ENCODE measurements at places on chromosomes 7 and 10.

DNA sequence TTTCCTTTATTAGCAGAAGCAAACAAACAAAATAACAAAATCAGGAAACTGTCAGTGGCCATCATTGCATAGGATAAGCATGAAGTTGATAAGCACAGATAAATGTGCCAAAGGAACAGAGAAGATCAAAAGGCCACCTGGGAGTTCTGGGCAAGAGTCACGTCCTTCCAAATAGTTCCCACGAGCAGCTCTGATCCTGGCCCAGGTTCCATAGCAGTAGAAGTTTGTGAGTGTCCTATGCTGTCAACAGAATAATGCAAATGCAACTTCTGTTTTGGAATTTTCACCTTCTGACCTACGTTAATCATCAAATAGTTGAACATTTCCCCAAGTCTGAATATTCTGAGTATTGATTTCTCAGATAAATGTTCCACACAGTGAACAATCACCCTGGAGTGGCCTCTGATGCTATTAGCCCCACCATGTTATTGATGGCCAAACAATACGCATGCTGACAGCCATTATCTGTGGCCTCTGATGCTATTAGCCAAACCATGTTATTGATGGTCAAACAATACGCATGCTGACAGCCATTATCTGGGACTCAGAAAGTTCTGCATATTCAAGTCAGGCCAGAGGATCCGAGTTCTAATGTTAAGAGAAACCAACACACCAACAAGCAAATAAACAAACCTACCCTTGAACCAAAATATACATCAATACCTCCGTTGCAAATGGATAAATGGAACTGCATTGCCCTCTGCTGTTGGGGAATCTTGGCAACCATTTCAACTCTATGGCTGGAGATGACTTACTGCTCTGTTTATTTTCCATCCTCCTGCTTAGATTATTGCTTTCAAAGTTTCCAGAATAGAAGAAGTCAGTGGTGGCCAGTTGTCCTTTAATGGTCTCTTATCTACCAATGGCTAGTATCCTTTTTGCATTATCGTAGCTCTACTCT, 63.3 kb downstream of the MRC1 start:
- no peak for DNase-seq

DNA sequence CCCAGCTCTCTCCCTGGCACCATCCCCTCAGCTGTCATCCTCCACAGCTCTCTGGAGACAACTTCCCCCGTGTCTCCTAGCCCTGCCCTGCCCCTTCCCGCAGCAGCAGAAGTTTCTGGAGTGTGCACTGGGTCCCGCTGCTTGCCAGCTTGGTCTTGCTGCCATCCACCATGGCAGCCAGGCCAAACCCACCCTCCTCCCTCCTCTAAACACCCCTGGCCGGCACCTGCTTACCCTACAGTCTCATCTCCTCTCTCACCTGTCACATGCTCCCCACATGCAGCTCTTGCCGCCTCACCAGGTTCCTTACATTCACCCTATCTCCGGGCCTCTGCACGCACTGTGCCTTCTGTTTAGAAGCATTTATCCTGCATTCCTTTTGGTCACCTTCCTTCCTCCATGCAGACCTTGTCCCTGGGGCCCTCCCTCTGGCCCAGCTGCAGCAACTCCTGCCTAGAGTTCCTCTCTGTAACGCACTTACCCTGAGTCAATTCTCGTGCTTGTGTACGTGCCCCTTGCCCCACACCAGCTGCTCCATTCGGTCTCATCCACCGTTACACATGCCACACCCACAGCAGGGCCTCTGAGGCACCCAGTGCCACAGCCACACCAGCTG, 93.9 kb upstream of the RET start:
- DNase-seq, result no peak

DNA sequence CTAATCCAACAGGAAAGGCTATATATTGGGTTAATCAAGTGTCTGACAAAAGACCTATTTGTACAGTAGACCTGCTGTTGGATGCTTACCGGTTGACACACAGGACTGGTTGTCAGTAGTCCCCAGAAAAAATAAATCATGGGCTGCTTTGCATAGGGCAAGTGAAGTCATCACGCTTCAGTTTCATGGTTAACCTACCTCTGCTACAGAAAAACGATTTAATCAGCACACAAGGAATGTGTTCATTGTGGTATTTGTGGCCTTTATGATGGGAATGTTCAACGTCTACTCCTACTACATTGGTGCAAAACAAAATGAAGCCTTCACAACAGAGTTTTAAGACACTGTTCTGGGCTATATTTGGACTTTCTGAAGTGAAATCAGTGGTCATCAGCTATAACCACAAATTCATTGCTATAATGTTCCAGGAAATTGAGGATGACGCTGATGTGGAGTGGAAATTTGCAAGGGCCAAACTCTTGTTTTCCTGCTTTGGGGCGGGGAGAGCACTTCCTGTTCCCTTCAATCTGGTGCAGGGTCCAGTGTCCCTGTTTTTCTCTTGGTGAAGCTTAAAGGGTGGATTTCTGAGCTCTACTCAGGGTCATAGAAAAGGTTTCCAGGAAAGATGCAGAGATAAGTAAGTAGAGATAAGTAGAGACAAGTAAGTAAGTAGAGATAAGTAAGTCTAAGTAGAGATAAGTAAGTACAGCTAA, 39.3 kb upstream of the GGCT start:
- no peak for DNase-seq

DNA sequence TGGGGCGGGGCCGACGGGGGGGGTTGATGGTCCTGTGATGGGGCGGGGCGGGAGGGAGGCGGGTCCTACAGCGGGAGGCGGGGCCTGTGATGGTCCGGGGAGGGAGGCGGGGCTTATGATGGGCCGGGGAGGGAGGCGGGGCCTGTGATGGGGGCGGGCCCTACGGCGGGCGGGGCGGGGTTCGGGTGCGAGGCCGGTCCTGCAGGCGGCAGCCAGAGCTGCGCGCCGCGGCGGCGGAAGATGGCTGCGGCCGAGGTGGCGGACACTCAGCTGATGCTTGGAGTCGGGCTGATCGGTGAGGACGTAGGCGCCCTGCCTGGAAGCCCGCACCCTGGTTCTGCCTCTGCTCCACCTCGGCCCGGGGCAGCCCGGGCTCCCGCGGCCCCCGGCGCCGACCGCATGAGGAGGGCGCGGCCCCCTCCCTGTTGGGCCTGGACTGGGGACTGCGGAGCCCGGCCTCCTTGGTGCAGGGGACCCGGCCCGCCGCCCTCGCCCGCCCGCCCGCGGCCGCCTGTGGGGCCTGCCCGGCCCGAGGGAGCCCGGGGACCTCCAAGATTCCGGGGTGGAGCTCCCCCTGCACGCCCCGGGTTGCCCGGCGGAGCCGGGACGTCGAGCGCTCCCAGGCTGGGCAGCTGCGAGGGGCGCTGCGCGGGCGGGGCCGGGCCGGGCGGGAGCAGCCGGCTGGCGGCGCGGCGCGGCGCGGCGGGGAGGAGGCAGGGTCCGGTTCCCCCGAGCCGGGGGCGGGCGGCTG, at the start of gene DENND10:
Gene DENND10 (plus strand): TSS at position 211 of the 751 bp plus-strand sequence. CDS start 30 bp downstream, at position 241.
- DNase-seq, result peak; percentile 97

DNA sequence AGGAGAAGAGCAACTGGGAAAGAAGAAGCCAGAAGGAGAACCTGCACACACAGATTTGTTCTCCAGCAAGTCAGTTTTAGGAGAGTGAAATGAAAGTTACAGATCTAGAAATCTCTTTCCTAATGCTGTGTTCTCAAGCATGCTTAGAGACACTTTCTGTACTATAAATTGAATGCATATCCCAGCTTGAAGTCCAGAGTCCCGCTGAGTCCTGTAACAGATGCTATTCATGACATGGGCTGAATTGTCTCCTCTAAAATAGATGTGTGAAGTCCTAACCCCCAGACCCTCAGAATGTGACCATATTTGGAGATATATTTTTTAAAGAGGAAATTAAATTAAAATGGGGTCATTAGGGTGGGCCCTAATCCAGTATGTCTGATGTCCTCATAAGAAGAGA, 46.9 kb upstream of the GJD4 start:
- DNase-seq, result no peak
